ENCODE measurements at places on chromosomes 4 and X.
A peak's percentile ranks its signal among the peaks of the same experiment; 100 is the strongest.

GRCh38 chr4:112379306-112379705 lies 82.1 kb downstream of the ALPK1 start:
- no peak for DNase-seq

- peak; percentile 57 for DNase-seq
Measured at GRCh38 chr4:158817562-158818296, 48.9 kb downstream of the FNIP2 start.

GRCh38 chr4:181948839-181949382 lies 294.3 kb upstream of the TENM3 start:
- DNase-seq, result no peak

GRCh38 chr4:152021788-152022438 lies 261.1 kb upstream of the GATB start:
- DNase-seq, result no peak

GRCh38 chr4:189600264-189600663 lies 340.4 kb upstream of the FRG1 start:
- no peak for DNase-seq

GRCh38 chrX:20378233-20378920 lies 111.7 kb upstream of the RPS6KA3 start:
- no peak for DNase-seq

- DNase-seq, result no peak
Measured at GRCh38 chr4:8854931-8855330, 16.7 kb downstream of the HMX1 start.

DNA sequence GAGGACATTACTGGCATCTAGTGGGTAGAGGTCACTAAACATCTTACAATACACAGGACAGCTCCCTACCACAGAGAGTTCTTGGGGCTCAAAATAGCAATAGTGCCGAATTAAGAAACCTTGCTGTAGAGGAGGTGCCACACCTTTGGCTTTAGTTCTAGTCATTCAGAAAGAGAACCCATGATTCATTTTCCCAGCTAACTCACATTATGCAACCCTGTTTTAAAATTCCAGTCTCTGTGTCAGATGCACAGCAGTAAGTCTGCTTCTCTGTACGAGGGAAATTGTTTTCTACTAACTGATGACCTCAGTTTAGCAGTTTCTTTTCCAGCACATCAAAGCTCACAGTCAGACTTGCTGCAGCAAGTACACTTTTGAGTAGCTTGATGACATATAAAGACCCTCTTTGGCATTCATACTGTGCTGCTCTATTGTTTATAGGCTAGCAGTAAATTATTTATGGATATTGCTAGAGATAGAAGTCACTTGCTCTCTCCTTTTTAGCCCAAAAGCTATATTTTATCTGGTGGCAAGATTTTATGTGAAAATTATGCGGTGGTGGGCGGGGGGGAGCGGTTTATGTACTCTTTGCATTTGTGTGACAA lies 487.8 kb upstream of the MAGEB18 start:
- DNase-seq, result no peak

DNA sequence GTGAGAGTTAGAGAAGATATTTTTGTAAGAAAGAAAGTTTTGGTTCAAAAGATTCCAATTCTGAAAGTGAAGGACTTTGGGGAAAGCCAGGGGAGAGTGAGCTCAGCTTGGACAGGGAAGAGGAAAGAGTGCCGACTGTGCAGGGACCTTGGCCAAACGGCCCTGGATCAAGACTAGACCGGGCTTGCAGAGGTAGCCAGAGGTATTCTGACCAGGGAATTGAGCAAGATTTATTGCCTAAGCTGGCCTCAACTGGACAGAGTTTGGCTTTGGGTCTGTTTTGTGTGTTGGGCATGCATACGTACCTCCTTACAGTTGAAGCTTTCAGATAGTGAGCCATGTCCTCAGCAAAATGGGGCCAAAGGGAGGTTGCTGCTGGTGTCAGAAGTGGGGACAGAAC lies 11.6 kb downstream of the PLAC1 start:
- no peak for DNase-seq

DNA sequence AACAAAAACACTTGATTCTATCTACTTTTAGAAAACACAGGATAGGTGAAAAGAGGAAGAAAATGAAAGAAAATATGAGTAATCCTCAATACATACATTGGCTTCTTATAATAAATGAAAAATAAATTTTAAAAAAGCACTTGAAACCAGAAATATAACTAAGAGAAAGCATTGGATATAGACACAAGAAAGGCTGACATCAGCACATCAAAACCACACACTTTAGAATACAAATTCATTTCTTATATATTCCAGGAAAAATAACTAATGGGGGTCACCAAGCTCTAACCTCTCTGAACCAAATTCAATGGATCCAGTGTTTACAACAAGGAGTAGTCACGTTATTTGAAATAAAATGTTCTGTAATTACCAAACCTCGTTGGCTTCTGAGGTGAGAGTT lies 133.5 kb downstream of the REELD1 start:
- no peak for DNase-seq

DNA sequence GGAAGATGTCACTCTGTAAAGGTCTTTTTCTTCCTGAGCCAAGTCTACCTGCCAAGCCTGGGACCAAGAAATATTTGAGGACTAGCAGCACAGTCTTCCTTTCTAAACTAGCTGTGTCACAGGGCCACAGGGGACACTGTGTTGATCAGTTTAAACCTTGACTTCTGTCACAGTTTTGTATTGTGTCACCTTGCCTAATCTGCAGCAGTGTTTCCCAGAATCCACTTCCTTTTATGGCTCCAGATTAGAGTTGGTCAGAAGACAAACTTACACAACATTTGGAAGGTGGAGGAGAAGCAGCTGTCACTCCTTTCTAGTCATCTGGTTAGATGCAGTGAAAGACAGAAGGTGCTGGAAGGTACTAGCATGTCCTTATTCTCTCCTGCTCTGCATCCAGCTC lies 143.1 kb upstream of the BCOR start:
- no peak for DNase-seq

DNA sequence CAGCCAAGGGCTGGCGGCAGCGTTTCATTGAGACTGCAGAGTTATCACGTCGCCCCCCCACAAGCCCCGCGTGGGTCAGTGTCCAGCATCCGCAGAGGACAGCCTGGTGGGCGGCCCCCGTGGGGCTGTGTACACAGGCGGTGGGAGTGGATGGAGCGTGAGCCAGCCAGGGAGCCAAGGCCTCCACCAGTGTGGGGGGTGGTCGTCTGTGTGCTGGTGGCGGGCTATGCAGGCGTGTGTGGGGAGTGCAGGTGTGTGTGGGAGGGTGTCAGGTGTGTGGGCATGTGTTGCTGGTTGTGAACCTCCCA lies 56.5 kb upstream of the NKX1-1 start:
- no peak for DNase-seq

GRCh38 chr4:184293552-184293951 lies 75.9 kb upstream of the ENPP6 start:
- DNase-seq, result no peak

GRCh38 chr4:52619591-52619931 lies 39.5 kb downstream of the USP46 start:
- no peak for DNase-seq

GRCh38 chr4:176744091-176744490 lies 48.6 kb downstream of the VEGFC start:
- DNase-seq, result no peak

DNA sequence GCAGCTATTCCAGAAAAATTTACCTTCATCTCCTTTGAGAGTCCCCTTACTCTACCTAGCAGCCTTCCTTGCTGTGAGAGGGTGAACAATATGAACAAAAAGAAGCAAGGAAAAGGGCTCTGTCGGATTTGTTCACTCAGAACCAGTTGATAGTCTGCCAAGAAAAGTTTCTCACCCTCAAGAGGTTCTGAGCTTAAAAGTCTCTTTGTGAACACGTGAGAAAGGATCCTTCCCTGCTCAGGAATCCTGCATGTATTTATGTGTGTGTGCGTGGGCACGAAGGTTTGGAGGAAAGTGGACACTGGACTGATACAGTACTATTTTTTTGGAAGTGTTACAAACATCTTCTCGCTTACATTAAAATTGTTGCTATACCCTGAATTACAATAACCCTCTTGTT lies 178.6 kb upstream of the JADE1 start:
- no peak for DNase-seq

DNA sequence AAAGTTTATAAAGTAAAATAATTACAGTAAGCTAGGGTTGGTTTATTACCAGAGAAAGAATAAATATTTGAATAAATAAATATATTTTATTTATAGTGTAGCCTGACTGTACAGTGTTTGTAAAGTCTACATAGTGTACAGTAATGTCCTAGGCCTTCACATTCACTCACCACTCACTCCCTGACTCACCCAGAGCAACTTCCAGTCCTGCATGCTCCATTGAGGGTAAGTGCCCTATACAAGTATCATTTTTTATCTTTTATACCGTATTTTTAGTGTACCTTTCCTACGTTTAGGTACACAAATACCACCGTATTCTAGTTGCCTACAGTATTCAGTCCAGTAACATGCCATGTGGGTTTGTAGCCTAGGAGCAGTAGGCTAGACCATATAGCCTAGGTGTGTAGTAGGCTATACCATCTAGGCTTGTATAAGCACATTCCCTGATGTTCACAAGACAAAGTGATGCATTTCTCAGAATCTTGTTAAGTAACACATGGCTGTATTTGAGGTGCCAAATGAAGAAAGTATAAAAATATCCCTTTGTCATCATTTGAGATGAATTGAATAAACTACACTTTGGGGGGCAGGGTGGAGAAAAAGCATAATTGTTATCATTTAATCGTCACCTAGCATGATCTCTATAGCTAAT lies 14.7 kb upstream of the KLHL8 start:
- DNase-seq, result no peak

GRCh38 chr4:107815158-107815557 lies 9.6 kb upstream of the SGMS2 start:
- DNase-seq, result no peak

- DNase-seq, result peak; percentile 61
Measured at GRCh38 chrX:9464435-9465371, at the start of gene TBL1X. TSS of gene TBL1X (plus strand) at chrX:9465058. CDS start at chrX:9653587, 188,529 bp downstream.

- DNase-seq, result no peak
Measured at GRCh38 chr4:25252230-25253070, 18.6 kb downstream of the PI4K2B start.

DNA sequence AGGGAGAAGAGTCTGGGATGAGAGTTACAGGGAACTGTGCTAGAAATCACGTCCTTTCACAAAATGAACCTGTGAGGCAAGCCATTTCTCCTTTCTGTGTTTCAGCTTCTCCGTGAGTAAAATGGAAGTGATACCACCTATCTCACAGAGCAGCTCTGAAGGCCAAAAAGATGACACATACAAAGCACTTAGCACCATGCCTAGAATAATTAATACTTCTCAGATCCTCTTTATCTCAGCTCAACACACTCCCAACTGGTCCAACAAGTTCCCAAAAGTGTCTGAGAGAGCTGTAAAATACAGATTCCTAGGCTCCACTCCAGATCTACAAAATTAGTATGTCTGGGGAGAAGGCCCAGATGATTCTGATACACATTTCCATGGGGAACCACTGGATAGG lies 38.3 kb downstream of the LHFPL1 start:
- no peak for DNase-seq

DNA sequence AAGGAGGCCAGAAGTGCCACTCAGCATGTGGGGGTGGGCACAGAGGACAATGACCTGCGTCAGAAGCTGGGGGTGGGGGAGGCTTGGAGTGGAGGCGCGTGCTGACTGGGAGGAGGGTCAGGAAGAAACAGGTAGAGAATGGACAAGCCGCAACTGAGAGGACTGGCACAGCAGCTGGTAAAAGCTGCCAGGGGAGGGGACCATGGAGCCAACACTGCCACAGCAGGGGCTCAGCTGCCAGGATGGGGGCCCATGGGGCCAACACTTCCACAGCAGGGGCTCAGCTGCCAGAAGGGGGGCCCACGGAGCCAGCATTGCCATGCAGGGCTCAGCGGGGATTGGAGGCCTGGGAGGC lies 19.1 kb downstream of the RNF212 start:
- DNase-seq, result no peak

GRCh38 chr4:119031218-119031617 lies 104.4 kb upstream of the MYOZ2 start:
- DNase-seq, result no peak

DNA sequence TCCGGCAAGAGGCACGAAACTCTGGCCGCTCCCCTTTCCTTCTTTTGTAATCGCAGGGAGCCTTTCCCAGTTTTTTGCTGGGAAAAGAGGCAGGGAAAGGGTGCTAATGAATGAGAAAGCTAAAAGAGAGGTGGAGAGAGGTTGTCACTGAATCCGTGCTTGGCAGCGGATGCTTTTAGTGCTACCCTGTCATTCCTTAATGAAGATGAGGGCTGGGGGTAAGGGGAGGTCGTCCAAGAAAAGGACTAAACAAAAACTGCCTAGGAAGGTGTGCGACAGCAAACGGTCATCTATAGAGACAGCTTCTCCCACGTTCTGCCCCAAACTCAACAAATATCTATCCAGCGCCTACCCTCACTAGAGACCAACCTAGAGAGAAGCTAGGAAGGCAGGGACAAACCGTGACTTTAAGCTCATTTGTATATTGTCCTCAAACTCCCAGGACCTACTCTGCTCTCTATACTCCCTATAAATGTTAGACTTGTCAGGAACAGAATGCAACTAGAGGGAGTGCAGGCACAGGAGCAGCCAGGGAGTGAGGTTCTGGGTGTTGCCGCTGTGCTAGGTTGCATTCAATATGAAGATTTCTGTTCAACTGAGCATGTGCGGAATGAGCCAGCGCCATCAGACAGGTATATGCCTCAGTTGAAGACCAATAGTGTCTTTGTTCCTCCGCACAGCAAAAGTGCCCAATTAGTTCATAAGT lies 777 bp upstream of the CASK start:
- DNase-seq, result peak; percentile 24
